EL (cell line): ENCODE measurements at places on chromosomes 13 and 19.

GRCh38 chr13:51785712-51786424 is 18.1 kb downstream of the DHRS12 start:
- DNase-seq: peak; percentile 62

DNA sequence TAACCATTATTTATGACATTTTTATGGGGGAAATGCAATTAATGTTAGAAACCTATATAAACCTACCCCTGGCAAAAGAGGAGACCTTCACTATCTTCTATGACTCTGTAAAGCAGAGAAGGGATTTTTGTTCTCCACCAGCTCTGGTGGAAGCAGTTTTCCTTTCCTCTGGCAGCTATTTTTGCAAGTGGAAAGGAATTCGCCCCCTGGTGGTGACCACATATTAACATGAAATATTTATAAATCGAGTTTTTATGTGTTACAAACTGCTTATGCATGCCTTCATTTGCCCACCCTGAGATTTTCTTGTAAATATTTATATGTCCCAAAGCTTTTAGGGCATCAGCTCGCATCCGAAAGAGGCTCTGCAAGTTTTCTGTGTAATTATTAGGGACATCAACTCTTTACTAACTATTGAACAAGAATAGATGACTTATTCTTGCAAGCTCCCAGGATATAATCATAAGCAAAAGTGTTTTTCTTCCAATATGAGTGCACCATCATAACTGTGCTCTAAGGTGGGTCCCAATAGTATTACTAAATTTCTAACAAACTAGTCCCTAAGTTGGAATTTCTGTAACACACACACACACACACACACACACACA is 62.4 kb downstream of the SERTM1 start:
- DNase-seq: peak; percentile 46

- no peak for DNase-seq
Observed at GRCh38 chr19:4108767-4109625, 14.9 kb downstream of the MAP2K2 start.

DNA sequence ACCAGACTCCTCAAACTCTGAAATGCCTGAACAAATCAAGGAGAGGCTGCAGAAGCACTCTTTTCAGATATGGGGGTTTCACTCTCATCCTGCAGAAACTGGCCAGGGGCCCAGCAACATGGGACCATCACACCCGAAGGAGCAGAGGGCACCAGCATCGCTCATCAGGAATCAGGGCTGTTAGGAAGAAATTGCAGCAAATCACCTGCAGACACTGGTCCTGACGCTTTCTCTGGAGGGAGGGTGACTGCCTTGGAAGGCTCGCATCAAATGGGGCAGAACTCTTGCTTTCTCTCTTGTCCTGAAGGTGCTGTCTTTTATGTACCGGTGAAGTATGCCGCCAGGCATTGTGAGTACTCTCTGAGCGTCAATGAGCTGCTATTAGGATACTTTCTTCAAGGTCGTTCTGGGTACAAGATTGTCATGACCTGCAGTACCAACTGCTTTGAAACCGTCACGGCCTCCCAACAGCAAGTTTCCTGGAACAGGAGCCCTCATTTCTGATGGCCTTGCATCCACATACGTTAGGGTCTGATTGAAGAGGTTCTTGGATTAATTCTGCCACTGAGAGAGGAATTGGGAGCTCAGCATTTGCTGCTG is 155.7 kb upstream of the SOX1 start:
- DNase-seq: no peak

DNA sequence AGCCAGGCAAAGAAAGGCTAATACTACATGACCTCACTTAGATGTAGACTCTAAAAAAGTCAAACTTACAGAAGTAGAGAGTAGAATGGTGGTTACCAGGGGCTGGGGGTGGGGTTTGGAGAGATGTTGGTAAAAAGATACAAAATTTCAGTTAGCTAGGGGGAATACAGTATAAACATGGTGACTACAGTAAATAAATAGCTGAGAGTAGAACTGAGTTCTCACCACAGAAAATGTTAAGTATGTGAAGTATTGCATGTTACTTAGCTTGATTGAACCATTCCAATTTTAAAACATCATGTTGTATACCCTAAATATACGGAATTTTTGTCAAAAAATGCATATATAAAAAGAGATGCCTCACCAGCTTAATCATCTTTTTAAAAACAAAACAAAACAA is 67.5 kb upstream of the DOCK9 start:
- DNase-seq: peak; percentile 46

DNA sequence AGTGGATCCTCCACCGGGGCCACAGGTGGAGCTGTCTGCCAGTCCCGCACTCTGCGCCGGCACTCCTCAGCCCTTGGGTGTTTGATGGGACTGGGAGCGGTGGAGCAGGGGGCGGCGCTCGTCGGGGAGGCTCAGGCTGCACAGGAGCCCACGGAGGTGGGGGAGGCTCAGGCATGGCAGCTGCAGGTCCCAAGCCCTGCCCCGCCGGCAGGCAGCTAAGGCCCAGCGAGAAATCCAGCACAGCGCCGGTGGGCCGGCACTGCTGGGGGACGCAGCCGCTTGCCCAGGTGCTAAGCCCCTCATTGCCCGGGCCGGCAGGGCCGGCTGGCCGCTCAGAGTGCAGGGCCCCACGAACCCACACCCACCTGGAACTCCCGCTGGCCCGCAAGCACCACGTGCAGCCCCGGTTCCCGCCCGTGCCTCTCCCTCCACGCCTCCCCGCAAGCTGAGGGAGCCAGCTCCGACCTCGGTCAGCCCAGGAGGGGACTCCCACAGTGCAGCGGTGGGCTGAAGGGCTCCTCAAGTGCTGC is 286.4 kb downstream of the RBM26 start:
- DNase-seq: no peak

DNA sequence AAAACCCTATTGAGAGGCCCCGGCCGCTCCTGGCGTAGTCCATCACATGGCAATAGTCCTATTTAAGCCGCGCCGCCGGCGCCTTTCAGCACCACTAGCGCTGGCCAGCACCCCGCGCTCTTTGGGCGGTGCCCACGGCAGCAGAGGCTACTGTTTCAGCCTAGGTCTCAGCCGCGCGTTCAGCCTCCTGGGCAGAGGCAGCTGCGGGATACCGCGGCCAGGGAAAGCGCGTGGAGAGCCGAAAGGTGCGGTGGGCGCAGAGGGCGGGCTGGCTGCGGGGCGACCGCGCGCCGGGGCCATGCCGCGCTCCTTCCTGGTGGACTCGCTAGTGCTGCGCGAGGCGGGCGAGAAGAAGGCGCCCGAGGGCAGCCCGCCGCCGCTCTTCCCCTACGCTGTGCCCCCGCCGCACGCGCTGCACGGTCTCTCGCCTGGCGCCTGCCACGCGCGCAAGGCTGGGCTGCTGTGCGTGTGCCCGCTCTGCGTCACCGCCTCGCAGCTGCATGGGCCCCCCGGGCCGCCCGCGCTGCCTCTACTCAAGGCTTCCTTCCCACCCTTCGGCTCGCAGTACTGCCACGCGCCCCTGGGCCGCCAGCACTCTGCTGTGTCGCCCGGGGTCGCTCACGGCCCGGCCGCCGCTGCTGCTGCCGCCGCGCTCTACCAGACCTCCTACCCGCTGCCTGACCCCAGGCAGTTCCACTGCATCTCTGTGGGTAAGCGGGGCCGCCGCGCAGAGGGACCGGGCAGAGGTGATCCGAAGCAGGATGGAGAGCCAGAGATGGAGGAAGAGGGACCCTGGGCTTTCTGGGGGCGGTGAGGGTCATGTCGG is at the start of gene GSX1:
TSS of gene GSX1 (plus strand) at position 91 of the 826 bp plus-strand sequence. CDS start at position 299, 208 bp downstream.
- peak; percentile 55 for DNase-seq

GRCh38 chr19:2607712-2608601 is 94.5 kb downstream of the GNG7 start:
- no peak for DNase-seq

DNA sequence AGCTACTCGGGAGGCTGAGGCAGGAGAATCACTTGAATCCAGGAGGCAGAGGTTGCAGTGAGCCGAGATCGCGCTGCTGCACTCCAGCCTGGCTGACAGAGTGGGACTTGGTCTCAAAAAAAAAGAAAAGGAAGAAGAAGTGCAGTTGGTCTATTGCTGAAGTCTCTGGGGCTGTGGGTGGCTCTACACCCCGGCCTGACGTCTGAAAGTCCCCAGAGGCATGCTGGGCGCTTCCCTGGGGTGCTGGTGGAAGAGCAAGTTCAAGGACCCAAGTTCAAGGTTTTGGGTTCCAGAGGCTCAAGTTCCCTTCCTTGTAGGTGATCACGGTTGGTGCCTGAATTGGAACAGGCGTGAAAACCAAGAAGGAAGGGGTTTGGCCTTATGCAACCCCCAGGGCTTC is 3.8 kb downstream of the HCN2 start:
- no peak for DNase-seq

- DNase-seq: no peak
Observed at GRCh38 chr13:26247011-26247410, 6.9 kb upstream of the CDK8 start.

DNA sequence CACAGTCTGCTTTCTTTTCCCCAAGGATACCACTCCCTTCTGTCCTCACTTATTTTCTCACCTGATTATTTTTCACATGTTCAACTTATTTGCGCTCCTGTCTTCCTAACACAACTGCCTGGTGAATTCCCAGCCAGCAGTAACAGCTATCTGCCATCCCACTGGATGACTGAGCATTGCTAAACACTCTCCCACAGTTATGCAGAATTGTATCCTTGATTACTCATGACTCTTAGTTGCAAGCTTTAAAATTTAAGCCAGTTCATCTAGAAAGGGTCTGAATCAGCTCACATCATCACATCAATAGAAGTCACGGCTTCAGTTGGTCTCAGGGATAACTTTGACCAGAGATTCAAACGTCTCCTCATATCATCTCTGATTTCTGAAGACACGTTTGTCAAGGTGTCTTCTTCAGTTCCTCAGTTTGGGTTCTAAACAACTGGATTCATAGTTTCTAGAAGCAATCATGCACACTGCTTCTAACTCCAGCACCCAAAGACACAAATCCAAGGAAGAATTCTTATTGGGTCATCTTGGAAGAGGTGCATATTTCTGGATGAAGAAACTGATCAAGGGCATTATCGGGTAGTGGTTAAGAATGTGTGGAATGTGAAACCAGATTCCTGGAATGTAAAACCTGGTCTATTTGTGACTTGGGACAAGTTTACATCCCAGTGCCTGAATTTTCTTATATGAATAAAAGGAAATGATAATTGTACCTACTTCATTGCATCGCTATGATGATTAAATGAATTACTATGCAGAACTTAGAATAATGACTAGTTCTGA is 13.9 kb upstream of the DACH1 start:
- no peak for DNase-seq

DNA sequence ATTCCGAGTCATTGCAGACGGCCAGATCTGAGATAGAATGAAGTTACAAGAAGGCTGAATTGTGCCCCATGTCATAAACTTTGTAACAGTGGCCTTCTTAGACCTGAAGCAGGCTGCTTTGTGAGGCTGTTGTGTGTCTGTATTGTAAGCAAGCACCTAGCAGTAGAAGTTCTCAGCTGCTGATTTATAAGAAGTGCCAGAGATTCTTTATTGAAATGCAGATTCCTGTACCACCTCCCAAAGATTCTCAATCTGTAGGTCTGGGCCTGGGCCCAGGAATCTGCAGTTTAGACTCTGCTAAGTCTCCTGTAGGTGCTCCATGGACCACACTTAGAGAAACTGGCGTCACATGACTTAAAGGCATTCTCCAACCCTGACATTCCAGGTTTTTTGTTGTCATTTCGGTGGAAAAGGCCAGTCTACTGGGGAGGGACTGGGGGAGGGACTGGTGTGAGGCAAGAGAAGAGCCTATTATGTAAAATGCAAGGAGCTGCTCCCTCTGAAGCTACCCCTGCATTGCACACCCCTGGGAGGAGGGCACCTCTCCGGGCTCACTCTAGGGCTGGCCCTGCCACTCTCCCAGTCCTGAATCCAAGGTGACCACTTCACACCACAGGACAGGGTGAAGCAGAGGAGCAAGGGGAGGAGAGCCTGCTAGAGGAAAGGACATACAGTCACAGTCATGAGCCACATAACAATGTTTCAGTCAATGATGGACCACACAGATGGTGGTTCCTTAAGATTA is 769 bp upstream of the TMEM272 start:
- DNase-seq: no peak

- DNase-seq: no peak
Observed at GRCh38 chr13:71090990-71091389, 776.0 kb downstream of the DACH1 start.

- peak; percentile 83 for DNase-seq
Observed at GRCh38 chr13:39942552-39943273, 287.3 kb downstream of the COG6 start.

DNA sequence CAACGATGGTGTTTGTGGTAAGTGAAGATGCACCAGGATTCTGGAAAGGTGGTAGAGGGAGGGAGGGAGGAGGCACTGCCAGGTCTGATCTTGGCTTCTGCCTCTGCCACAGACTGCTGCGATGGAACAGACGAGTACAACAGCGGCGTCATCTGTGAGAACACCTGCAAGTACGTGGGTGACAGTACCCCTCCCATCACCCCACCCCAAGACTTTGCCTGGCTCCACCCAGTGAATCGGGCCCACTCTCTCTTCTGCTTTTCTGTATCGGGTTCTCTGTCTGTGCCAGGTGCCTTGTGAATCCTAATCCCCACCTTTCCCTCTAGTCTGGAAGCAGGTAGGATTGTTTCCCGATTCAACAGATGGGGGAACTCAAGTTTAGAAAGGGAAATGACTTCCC is 2.5 kb downstream of the PRKCSH start:
- no peak for DNase-seq

DNA sequence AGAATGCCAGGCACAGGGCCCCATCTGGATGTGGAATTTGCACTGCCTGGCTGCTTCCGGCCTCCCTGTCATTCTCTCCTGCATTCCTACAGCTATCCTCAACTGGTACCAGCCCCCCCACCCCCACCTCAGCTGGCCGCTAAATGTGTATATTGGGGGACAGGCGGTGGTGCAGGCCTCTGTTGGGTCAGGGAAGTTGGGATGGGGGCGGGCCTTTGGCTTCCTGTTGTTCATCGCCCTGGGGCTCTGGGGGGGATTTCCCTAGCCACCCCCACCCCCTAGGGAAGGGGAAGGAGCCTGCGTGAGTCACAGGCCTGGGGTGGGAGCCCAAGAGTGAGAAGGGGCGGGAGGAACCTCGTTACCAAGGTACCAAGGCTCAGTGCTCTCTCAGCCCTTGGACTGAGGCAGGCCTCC is 10.6 kb downstream of the POU2F2 start:
- peak; percentile 99 for DNase-seq

DNA sequence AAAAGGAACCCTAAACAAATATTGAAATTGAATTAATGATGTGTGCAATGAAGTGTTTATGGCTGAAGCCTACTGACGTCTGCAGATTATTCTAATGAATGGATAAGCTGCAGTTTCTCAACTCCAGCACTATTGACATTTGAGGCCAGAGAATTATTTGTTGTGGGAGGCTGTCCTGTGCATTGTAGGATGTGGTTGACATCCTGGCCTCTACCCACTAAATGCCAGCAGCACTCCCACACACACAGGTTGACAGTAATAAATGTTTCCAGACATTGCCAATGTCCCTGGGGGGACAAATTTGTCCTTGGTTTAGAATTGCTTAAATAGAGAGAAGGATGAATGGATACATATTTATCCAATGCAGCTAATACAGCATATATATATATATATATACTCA is 19.2 kb upstream of the MYH14 start:
- no peak for DNase-seq

GRCh38 chr19:50368649-50369570 is 3.5 kb upstream of the NAPSA start:
- DNase-seq: peak; percentile 87
